Fibroblast of lung (primary cell): ENCODE measurements at places on chromosomes 2 and 18. TPM values are rescaled to one million over a fixed set of nuclear protein-coding genes. Genes with fewer than 3 reads are reported as not detected.

- DNase-seq, result peak; percentile 68
These were observed 52.3 kb downstream of the RAB10 start for GRCh38 chr2:26086155-26086637.

- DNase-seq, result no peak
These were observed 7.2 kb downstream of the NBAS start for GRCh38 chr2:15553951-15554350.

DNA sequence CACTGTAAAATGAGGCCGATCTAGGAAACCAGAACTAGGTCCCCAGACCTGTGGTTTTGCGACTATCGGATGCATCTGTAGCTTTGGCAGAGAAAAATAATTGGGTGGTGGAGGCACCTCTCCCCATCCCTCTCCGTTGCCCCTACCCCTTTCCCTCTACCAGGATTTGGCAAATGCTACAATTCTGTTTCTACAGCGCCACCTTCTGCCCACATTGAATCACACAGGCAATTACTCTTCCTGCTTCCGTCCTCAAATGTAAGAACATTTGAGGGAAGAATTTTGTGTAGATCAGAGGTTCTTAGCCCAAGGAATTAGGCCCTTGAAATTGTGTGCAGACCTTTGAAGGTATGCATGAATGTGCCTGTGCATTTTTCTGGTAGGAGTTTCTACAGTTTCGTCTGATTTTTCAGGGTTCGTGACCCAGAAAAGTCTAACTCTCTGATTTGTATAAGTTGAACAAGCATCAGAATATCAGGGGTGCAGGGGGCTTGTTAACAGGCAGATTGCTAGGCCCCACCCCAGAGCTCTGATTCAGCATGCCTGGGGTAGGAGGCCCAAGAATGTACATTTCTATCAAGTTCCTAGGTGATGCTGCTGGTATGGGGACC lies 11.2 kb downstream of the ATP6V1B1 start:
- DNase-seq, result peak; percentile 66

DNA sequence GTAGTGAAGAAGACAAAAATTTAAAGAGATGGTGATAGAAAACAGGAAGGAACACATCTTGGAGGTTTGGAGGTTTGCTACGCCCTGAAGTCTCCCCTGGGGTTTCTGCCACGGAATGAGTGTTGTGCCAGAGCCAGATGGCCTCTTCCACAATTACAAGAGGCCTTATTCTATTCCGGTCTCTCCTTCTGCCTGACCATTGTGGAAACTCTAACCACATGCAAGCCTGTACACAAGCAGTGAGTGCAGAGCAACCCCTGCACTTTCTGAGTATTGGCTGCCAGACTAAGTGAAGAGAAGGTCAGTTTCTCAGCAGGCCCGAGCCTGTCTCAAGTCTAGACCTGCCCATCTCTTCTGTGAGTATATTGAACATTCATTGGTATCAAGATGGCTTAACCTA lies 22.7 kb upstream of the MYO1B start:
- DNase-seq, result peak; percentile 36

DNA sequence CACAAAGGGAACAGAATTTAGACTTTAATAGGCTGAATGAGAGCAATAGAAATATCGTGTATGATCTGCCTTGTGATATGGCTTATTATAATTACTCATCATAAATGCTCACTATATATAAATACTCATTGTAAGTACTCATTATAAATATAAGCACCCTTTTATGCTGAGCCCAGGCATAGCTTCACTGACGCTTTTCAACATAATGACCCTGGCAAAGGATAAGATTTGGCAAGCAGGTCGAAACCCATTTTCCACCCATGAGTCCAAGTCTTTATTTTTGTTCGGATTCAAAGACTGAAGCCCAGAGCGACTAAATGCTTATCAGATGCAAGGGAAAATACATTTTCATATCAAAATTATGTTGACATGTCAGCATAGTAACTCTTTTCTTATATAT lies 500.4 kb downstream of the SLC4A3 start:
- DNase-seq, result no peak

GRCh38 chr2:239368906-239369552 lies 31.8 kb downstream of the HDAC4 start:
- no peak for DNase-seq

DNA sequence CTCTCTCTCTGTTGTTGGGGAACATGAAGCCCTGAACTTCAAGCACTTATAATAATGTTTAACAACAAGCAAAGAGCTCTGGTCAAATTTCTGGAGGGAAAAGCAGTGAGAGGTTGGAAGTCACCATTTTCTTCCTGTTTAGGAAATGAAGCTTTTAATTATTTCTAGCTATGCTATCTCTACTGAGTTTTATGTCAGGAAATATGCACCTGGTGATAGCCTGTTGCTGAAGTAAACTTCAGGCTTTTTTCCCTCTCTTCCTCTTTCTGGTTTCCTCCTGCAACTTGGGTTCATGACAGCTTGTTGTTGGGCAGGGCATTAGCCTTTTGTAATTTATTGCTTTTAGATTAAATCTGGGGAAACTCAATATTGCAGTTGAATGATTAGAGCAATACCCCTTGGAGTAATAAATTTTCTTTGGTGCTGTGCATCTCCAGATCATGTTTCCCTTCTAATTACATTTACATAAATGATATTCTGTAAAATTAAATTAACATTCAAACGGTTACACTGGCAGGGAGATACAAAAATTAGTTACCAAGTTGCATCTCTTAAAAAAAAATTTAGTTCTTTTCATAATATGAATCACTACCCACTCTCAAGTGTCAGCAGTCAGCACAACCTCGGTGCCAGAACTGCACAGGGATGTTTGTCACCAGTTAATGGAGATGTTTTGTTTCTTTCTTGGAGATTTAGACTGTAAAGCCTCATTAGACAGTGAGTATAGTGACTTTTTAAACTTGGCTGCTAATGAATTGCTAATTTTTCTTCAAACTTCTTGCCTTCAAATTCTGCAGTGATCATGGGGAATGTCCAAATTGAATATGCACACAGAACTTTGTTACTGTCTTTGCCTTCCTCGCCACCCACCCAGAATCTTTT lies 466.6 kb upstream of the ETAA1 start:
- DNase-seq, result no peak

CXCR1 gene
- total RNA-seq, result not detected in 2 replicates

- DNase-seq, result no peak
These were observed 9.1 kb downstream of the NEURL3 start for GRCh38 chr2:96495982-96496629.

GNAL gene
- 0.50 and 0.77 TPM in 2 replicates for total RNA-seq

DNA sequence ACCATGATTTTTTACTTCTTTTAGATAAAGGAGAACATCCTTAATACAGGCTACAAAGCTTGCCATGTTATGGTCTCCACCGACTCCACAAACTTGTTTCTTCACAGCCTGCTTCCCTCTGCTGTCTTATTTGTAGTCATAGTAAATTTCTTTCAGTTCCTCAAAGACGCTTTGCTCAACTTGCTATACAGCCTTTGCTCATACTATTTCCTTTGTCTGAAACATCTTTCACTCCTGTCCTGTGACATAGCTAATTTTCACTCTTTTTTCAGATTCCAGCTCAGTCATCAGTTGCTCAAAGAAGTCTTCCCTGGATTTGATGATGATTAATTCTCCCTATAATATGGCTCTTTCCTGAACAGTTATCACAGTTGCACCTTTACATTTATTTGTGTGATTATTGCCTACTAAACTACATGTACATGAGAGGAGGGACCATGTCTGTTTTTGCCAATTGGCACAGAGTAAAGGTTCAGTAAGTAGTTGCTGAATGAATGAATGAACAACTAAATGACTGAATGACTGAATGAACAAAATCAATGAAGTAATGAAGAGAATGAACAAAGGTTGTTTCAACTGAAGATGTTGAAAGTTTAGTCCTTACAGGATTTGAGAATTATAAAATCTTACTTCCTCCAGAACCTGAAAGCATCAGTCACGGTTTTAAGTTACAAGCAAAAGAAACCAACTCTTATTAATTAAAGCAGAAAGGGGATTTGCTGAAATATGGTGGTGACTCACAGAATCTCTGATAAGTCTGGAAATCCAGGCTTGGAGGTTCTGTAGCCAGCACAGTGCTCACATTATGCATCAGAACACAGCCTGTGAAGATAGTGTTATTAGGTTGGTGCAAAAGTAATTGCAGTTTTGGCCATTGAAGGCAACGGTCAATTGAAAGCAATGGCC lies 186.4 kb upstream of the FAM98A start:
- DNase-seq, result peak; percentile 72

- DNase-seq, result no peak
These were observed 168.9 kb downstream of the DLGAP1 start for GRCh38 chr18:4286256-4286655.

BCL2 gene
- total RNA-seq, result 3.6 and 9.0 TPM in 2 replicates

- DNase-seq, result no peak
These were observed 157.1 kb upstream of the CCDC150 start for GRCh38 chr2:196482119-196483065.

DNA sequence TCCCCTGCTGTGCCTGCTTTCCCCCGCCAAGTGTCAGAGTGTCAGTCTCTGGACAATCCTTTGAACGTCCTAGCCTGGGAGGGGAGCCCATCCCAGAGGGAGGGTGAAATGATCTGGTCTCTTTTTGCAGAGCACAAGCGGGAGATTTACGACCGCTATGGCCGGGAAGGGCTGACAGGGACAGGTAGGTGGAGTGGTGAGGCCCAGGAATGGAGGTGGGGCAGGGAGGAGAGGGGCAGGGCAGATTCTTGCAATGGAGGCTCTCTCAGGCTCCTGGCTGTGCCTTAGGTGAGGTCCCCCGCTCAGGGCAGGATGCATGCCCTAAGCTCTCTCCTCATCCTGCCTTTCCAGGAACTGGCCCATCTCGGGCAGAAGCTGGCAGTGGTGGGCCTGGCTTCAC lies 2.4 kb downstream of the DNAJB2 start:
- no peak for DNase-seq

DNA sequence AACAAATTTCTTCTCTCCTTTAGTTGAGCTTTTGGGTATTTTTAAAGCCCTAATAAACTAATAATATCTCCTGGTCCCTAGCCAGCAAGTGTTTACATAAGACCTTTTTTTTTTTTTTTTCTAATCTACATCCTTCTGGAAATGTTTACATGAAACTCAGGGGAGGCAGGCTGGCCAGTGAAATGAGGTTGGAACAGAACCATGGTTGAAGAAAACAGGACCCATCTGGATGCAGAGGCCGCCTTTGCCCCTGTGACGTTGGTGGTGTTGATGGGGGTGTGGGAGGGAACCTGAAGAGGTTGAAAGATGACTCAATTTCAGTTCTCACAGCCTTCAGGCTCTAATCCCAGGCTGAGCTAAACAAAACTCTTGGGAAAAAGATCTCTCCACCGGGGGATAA lies 118.5 kb downstream of the NRP2 start:
- DNase-seq, result peak; percentile 78

DNA sequence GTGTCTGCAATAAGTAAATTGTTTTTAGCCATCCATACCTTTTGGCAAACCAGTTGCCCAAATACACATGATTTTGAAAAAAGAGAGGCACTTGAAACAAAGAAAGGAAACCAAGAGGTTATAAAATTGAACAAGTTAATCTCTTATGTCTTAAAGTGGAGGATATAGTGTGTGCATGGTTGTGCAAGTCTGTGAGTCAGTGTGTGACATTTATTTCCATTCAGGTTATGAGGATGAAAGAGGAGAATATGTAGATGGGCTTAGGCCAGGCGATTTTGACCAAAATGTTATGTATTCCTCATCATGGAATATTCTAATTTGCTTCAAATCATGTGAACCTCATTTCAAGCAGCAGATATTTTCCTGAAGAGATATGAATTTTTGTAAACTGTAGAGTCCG lies 123.3 kb downstream of the SETBP1 start:
- no peak for DNase-seq

SPP2 gene
- total RNA-seq, result not detected in 2 replicates

CDCA7 gene
- total RNA-seq, result 1.3 and 1.5 TPM in 2 replicates

DNA sequence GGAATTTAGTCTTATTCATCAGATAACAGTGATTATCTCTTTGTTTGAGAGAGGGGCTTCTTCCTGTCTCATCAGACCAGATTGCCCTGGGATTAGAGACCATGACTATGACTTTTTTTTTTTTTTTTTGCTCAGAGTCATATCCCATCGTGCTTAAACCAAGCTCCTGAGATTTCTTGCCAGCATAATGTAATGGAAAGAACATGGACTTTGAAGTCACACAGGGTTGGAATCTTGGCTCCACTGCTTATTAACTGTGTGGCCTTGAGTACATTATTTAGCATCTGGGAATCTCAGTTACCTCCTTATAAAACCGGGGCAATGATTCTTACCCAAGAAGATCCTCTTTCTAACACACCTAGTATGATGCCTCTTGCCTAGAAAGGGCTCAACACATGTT lies 268.3 kb downstream of the DYSF start:
- DNase-seq, result no peak

KCNF1 gene
- total RNA-seq, result 0.51 and 2.6 TPM in 2 replicates

GRCh38 chr2:109318150-109318948 lies 189.3 kb downstream of the SH3RF3 start:
- DNase-seq, result peak; percentile 94

AQP12A gene
- not detected in 2 replicates for total RNA-seq

GRCh38 chr2:7430869-7431641 lies 513.8 kb downstream of the RNF144A start:
- DNase-seq, result no peak

DNA sequence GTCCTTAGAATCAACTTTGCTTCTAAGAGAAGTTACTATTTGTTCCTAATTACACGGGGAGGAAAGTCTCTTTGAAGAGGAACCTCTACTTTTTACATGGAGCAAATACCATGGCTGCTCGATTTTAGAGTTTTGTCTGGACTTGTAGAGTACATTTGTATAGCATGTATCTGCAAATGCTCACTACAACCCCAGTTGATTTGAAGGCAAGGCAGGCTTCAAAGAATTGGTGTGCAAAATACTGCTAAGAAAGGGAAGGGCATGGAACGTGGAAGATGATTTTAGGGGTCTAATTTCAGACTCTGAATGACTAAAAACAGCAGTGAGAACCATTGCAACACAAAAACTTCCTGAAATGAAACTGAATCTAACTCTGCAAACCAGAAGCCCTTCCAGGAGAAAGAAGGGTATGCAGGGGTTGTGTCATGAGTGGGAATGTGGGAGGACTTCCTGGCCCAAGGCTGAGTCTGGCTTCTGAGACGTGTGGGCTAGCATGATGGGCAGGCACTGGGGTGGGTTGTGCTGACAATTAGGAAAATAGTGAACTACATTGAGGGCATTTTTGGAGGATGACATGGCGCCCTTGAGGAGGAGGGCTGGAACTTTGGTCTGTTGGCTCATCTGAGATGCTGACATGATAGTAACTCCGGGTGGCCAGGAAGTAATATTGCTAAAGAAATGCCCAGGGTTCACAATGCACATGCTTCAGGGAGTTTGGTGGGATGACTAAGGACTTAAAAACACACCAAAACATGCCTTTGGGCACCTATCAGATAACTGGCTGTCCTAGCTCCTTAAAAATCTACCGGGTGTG lies 18.9 kb upstream of the IL1R2 start:
- peak; percentile 64 for DNase-seq

UGT1A4 gene
- not detected in 2 replicates for total RNA-seq

GRCh38 chr2:216588861-216589710 lies 44.1 kb upstream of the IGFBP2 start:
- DNase-seq, result no peak

G6PC2 gene
- not detected in 2 replicates for total RNA-seq

- peak; percentile 4 for DNase-seq
These were observed 521.5 kb upstream of the NRXN1 start for GRCh38 chr2:51553476-51553875.

DYNAP gene
- total RNA-seq, result not detected in 2 replicates

- DNase-seq, result no peak
These were observed 349.9 kb upstream of the MEIS1 start for GRCh38 chr2:66084948-66085590.

GRCh38 chr2:230244211-230244610 lies 18.7 kb downstream of the SP140 start:
- peak; percentile 31 for DNase-seq

SLC30A3 gene
- under 0.01 TPM in 1 of 2 replicates, not detected in the other for total RNA-seq

SERPINE2 gene
- 37.2 and 77.9 TPM in 2 replicates for total RNA-seq

- DNase-seq, result no peak
These were observed 94.1 kb downstream of the SH3BP4 start for GRCh38 chr2:235045973-235046343.
